Germinal center (tissue), 1 donor: ENCODE measurements at places on chromosomes 3 and 15.

DNA sequence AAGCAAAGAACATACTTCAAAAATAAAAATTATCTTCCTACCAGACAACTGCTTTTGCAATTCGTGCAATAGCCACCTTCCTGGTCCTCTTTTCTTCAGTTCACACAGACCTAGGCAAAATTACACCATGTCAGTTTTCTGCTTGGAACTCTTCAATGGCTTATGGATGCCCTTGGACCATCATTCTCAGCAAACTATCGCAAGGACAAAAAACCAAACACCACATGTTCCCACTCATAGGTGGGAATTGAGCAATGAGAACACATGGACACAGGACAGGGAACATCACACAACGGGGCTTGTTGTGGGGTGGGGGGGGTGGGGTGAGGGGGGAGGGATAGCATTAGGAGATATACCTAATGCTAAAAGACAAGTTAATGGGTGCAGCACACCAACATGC is 29.2 kb upstream of the PLSCR5 start:
- no peak for DNase-seq

- DNase-seq, result peak; percentile 45
Measured at GRCh38 chr3:195133462-195133861, 137.5 kb downstream of the XXYLT1 start.

GRCh38 chr3:68373727-68374126 is 558.6 kb downstream of the TAFA4 start:
- no peak for DNase-seq

GRCh38 chr15:48978638-48979037 is 14.9 kb upstream of the SHC4 start:
- DNase-seq, result no peak
